Stimulated activated CD8-positive, alpha-beta memory T cell treated with anti-CD3 and anti-CD28 coated beads, Interleukin-15, amount 100 ng/mL, for 4 hours (primary cell): ENCODE measurements at places on chromosomes 12 and 14.

DNA sequence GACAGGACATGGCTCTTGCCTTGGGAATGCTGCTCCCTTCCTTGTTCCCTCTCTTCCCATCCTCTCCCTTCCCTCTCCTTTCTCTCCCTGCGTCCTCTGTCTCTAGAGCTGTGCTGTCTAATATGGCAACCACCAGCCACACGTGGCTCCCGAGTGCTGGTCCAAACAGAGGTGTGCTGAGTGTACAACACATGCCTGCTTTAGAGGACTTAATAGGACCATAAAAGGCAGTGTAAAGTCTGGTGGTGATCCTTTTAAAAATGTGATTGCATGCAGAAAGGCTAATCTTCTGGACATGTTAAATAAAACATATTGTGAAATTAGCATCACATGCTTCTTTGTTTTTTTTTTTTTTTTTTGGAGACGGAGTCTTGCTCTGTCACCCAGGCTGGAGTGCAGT is 87.2 kb downstream of the ESRRB start:
- DNase-seq = no peak

- DNase-seq = no peak
Measured at GRCh38 chr12:64993461-64993860, 127.6 kb downstream of the WIF1 start.

GRCh38 chr12:114272605-114273004 is 133.3 kb downstream of the TBX5 start:
- DNase-seq = no peak

GRCh38 chr12:61871485-61871810 is 388.8 kb upstream of the USP15 start:
- no peak for DNase-seq

DNA sequence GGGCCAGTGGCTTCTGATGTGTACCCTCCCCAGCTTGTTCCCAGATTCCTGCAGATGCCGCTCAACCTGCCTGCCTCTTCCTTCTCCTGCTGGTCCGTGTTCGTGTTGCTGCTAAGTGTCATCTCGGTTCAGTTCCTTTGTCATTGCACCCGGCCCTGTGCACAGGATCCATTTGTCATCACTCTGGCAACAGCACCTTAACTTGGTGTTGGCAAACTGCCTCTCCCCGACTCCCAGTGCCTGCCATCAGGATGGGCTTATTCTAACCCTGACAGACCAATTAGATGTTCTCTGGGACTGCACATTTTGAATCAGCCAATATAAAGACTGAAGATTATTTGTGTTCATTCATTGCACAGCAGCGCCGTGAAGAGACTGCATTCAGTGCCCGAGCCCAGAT is 73.3 kb downstream of the CCDC92 start:
- DNase-seq = no peak

DNA sequence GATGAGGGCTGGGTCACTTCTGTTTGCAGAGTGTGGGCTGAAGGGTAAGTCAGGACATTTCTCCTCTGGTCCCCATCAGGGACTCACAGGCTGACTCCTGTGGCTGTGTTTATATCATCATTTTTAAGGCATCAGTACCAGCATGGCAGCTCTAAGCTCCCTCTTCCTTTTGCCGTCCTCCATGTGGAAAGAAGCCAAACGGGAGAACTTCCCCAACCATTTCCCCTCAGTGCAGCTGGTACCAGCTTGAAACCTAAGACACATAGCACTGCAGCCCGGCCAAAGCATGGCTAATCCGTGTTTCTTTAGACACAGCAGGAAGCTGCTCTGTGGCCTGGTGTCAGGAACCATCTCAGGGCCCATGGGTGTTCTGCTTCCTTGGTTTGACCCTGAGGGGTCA is 31.9 kb upstream of the ATP2A2 start:
- no peak for DNase-seq

DNA sequence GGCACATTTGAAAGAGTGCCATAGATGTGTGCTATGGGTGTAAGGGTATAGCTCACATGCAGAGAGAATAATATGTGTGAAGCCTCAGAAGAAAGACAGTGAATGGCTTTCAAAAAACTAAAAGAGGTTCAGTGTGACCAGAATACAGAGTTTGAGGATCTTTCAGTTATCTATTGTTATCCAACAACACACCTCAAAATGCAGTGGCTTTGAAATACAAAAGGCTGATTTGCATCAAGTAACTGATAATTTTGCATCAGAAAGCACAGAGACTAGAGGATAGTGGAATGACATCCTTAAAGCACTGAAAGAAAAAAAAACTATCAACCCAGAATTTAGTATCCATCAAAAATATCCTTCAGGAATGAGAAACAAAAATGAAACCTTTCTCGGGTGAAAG is 131.6 kb upstream of the IGF1 start:
- DNase-seq = no peak

- DNase-seq = no peak
Measured at GRCh38 chr12:103043531-103044486, 86.3 kb downstream of the ASCL1 start.

DNA sequence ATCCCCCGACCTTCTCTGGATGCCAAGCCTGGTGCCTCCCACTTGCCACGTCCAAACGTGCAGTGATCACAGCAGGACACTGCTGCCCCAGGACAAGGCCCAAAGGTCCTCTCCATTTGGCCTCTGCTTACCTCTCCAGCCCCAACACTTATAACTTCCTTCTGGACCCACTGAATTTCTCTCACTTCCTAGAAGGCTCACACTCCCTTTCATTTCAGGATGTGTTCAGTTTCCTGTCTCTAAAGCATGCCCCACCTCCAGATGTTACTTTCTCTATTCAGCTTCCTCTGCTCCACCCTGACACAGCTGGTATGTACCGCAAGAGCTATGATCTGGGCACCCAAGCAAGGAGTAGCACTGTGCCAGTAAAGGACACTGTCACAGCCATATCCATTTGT is 33.0 kb downstream of the CDKL1 start:
- no peak for DNase-seq

GRCh38 chr12:32089156-32089555 is 17.5 kb upstream of the BICD1 start:
- DNase-seq = no peak

GRCh38 chr14:64995291-64995690 is 8.6 kb downstream of the FNTB start:
- no peak for DNase-seq

DNA sequence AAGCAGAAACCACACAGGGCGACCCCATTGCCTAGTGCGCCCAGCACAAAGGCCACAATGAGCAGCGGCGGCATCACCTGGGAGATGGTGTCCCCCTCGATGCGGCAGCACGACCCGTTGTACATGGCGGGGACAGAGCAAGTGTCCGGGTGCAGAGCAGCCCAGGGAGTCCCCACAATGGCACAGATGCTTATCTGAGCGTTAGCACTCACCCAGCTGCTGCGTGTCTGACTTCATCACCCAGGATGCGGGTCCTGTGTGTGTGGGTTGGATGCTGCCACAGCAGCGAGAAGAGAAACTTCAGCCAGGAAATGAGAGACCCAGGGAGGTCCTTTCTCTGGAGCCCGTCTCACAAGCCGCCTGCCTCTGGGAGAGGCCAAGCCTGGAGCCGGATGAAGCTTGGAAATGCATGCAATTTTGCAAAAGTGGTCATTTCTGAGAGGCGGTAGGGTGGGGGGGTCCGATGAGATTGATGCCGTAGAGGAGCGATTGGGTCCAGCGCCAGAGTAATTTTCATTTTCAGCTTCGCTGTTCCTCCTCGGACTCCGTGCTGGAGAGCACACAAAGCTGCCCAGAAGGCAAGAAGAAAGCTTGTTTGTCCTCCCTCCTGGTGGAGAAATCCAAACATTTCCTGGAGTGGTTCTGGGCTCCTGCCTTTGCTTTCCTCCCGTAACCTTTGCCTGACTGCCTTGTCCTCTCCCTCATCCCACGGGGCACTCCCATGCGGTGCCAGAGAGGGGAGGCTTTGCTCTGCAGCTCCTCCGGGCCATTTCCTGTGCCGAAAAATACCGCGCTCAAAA is at the start of gene HCAR1:
Gene HCAR1 (minus strand): TSS at position 630 of the 800 bp plus-strand sequence. CDS start 505 bp downstream, at position 125.
- DNase-seq = no peak

DNA sequence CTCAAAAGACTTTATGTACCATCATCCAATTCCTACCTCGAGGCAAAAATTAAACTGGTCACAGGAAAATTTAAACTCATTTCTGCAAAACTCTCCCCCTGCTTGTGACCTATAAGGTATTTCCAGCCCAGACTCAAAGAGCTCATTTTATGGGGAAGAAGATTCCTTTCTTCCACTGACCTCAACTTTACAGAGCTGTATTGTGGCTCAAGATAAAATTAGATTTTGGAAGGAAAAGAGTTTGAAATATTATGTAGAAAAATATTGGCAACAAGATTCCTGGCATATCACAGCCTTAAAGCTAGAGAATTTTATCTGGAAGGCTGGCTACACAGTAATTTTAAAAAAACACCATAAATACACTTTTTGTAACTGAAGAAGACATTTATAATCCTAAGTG is 91.7 kb downstream of the STXBP6 start:
- DNase-seq = no peak

- DNase-seq = no peak
Measured at GRCh38 chr14:64196814-64197411, 97.3 kb downstream of the ESR2 start.

DNA sequence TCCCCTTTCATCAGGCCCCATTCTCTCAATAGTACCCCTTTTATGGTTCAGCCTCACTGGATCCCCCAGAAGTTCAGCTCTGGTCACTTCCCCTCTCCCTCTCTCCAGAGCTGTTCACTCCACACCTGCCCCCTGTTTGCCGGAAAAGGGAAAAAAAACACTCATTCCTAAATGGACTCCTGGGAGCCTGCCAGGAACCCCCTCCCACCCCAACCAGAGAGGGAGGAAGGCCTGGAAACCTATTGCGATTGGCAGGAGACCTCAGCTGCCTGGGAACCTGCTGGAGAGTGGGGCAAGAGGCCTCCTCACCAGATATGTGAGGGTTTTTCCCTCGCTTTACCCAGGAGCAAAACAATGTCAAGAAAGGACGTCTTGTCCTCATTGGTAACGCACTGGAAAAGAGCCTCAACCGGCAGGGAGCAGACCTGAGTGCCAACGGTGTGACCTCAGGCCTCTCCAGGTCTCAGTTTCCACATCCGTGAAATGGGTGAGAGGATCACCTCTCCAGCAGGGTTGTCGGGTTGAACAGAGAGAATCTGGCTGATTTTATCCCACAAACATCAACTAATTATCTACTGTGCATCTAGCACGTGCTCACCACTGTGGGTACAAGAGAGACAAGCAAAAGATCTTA is 4.6 kb downstream of the DTX1 start:
- DNase-seq = no peak

GRCh38 chr14:55731881-55732498 is 152.0 kb downstream of the KTN1 start:
- no peak for DNase-seq

GRCh38 chr14:100325231-100325632 is 2.1 kb downstream of the SLC25A47 start:
- no peak for DNase-seq

DNA sequence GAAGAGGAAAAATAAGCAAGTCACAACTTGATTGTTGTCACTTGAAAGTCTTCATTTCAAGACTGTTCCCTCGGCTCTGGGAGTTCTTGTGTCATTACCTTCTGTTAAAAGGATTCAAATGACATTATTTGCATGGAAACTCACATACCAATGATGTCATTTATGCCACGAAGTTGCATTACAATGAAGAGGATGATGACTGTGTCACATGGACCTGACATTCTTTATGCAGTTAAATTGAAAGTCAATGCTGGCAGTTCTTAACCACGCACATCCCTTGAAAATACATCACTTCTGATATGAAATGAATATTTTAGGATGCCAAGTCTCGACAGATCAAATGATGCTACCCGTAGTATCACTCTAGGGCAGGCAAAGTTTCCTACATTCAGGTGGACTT is 1069.5 kb downstream of the VRK1 start:
- DNase-seq = no peak

- no peak for DNase-seq
Measured at GRCh38 chr12:22103418-22103817, 57.4 kb downstream of the CMAS start.

DNA sequence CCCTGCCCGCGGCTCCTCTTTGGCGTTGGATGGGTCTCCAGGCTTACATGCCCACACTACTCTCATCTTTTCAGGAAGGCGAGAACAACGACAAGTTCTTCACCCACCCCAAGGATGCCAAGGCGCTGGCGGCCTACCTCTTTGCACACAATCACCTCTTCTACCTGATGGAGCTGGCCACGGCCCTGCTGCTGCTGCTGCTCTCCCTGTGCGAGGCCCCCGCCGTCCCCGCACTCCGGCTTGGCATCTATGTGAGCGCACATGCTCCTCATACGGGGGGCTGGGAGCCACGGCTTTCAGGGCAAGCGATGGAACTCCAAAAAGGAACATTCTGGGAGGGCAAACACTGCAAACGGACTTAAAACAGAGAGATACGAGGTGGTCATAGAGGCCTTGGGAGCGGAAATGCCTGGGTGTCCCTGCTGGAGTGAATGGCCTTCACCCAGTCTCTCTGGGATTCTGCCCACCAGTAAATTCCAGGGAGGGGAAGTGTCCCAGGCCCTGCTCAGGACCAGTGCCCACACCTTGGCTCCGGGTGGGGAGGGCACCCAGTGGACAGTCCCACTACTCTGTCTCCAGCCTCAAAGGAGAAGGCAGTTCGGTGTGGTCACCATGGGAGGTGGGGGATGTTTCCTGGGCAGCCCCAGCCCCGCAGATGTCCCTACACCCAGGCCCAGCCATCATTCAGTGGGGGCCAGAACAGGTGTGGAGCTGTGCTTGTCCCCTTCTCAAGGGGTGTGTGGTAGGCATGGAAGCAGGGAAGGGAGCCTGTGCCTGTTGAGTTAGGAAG is 45.0 kb downstream of the TPCN1 start:
- no peak for DNase-seq

DNA sequence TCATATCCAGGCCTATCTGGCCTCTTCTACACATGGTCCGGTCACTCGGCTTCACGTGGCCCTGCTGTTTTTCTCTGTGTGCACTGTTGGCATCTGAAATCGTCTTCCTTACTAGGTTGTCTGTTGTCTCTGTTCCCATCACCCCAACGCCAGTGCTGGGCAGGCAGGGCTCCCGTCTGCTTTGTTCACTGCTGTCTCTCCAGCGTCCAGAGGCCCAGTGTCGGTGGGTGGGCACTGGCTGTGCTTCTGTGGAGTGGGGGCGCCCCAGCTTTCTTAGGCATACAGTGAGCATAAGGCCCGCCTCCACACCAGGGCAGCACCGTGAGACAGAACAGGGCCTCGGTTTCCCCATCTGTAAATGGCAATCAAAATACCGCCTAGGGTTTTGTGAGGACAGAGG is 153.1 kb downstream of the BCL11B start:
- DNase-seq = no peak

GRCh38 chr12:56682323-56682722 is 5.8 kb downstream of the PTGES3 start:
- DNase-seq = no peak
